Stimulated activated CD8-positive, alpha-beta memory T cell treated with anti-CD3 and anti-CD28 coated beads, Interleukin-4, amount 100 ng/mL, for 4 hours (primary cell): ENCODE measurements at places on chromosomes 5 and 9.

GRCh38 chr9:133967024-133967741 lies 24.9 kb downstream of the VAV2 start:
- no peak for DNase-seq

DNA sequence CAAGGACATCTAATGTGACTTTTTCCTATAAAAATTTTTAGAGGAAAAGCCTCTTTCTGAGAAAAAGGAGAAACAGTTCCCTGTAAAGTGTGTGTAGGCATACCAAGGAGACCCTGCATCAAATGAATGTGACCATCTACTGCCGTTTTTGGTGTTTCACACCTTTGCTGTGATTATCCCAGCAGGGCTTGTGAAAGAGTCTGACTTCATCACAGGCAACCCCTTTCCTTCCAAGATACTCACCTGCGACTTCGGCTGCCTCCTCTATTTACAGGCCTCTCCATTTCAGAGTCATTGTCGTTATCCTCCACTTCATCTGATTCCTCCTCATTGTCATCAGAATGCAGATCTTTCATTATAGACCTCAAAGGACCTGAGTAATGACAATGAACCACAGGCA lies 259.1 kb downstream of the MLLT3 start:
- no peak for DNase-seq

DNA sequence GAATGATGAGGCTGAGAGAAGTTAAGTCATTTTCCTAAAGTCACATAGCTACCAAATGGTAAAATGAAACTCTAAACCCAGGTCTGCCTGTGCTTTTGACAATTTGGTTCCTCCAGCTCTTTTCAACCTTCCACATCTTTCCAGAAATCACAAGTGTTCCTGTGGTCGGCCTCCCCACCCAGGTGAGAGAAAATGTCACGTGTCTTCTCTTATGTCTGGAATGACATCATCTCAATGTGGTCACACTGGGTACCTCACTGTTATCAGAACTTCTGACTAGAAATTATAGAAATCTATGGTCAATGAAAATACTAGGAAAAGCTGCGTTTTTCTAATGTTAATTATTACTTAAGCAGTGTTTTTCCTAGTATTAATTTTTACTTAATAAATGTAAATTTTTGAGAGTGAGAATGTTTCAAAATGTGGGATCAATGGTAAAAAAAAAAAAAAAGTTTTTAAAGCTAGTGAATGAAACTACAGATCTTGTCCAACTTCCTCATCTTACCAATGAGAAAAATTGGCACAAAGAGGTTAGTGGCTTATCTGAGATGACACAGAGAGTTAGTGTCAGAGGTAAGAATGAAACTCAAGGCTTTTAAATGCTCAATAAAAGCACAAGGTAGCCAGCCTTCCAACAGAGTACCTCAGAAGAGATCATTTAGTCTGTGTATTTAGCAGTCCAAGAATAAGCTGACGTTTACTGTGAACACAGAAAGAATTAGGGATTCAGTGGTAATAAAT lies 228.7 kb upstream of the NR4A3 start:
- DNase-seq = no peak

DNA sequence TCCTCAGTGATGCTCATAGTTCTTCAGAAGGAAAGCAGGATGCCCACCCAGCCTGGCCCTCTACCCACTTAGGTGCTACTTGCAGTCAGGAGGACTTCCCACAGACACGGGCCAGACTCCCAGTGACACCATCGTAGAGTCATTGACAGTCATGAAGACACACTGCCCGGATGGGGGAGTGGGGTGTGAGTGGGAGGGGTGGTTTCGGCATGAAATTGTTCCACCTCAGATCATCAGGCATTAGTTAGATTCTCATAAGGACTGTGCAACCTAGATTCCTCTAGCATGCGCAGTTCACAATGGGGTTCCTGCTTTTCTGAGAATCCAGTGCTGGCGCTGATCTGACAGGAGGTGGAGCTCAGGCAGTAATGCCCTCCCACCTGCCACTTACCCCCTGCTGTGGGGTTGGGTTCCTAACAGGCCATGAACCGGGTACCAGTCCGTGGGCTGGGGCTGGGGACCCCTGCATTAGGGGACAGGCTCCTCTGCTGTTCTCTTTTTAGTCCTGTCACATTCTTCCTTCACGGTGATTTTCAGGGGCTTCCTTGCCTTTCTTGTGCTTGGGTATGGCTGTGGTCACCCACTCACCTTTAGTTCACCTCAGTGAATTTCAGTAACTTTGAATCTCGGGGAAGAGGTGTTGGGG lies 88.2 kb upstream of the ANKRD55 start:
- no peak for DNase-seq

DNA sequence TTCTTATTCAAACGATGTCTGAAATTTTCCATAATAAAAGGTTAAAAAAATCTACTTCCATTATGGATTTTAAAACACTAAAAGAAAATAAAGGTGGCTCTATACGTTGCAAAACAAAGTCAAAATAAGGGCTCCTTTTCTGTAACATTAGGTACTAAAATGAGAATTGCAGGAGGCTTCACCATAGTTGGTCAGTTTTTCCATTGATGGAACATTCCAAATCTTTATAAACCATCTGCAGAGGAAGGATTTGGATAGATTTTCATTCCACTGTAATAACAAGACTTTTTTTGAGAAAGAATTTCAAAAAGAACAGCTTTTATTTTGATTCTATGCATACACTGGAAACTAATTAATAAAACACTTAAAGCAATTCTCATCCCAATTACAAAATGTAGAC lies 145.6 kb downstream of the LURAP1L start:
- DNase-seq = no peak

- DNase-seq = no peak
Observed at GRCh38 chr5:66739021-66739420, 142.8 kb downstream of the MAST4 start.

DNA sequence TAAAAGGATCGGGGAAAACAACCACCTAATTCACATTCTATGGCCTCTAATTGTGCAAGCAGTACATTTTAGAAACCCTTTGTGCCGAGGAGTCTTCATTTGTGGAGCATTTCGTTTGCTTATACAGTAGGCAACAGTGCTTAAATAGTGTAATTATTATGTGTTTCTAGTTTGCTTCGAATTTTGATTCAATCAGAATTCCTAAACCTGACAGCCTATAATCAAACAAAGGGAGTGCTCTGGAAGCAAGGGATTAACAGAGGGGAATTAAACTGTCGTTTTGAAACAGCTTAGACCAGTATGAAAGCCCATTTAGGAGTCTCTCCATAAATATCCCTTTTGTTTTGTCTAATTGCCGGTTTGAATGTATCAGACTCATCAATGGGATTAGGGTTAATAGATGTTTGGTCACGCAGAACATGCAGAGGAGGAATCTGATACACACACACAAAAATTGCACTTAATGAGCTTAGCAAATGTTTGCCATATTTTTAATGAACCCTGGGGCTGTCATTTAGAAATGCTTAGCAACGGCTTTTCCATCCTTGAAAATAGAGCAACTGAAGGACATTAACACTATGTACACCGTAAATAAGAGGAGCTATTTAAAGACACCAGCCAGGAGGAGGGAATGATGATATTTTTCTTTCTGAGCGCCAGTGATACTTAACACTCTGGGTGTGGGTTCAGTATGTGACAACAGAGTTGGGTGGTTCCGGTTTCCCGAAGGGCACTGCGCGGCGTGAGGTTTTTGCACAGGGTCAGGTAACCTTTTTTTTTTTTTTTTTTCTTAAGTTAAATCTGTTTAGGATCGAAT lies 404.7 kb downstream of the TLE4 start:
- no peak for DNase-seq

- DNase-seq = no peak
Observed at GRCh38 chr5:73638344-73639095, 12.5 kb downstream of the ARHGEF28 start.

DNA sequence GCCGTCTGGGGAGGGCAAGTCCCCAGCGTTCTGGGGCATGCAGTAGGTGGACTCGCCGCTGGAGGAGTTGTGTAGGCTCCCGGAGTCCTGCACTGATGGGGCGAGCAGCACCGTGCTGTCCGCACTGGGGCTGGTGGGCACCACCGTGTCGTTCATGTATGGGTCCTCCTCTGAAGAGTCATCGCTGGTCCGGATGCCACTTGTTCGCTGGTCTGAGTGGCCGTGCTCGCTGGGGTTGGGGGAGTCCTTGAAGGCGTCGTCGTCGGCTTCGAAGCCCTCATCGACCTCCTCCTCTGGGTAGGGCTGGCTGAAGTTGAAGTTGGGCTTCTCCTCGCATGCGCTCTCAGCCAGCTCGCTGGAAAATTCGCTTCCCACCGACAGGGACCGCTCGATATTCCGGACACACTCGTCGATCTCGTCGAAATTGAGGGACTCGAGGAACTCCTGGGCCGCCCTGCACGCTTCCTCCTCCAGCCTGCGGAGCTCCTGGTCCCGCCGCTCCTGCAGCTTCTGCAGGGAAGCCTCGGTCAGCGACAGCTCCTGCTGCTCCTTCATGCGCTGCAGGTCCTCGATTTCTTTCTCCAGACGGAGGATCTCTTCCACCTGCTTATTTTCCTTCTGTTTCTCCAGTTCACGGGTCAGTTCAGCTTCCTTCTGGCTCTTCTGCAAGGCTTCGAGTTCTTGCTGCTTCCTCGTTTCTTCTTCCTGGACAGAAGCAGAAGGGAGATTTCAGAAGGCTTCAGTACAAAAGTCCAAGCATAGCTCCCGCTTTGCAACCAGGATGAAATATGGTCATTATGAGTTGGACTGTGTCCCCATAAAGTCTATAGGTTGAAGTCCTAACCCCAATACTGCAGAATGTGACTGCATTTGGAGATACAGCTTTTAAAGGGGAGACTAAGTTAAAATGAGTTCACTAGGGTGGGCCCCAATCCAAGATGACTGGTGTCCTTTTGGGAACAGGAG lies 84.6 kb upstream of the RETREG1 start:
- DNase-seq = no peak

- no peak for DNase-seq
Observed at GRCh38 chr5:94243612-94244011, 374.8 kb downstream of the KIAA0825 start.

- DNase-seq = no peak
Observed at GRCh38 chr9:109156708-109157107, 10.3 kb downstream of the FRRS1L start.

DNA sequence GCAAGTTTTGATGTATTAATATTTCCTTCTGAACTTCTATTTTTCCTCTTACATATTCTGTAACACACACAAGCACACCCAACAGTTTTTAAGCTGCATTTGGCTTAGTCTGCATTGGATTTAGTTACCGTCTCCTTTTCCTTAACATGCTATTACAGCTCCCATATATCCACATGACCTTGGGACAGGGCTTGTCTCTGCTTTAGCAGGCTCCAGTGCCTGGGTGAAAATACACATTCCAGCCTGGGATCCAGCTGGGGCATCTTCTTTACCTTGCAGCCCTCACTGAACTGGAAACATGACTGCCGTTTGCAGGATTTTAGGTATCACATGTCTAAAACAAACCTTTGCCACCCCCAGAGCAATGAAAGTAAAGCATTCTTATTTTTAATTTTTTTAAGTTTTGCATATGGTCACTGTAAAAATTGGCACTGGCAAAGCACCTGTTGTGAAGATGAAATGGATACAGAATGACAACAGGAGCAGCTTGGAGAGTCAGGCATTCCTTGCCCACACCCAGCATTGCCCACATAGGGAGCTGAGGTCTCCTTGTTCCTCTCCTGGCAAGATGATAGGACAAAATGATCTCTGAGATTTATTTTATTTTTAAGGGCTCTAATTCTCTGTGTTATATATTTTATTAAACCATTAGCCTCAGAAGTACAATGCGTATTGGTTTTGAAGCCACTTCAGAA lies 4.0 kb downstream of the GADD45G start:
- no peak for DNase-seq

GRCh38 chr5:177336112-177336511 lies 15.4 kb downstream of the LMAN2 start:
- DNase-seq = no peak

DNA sequence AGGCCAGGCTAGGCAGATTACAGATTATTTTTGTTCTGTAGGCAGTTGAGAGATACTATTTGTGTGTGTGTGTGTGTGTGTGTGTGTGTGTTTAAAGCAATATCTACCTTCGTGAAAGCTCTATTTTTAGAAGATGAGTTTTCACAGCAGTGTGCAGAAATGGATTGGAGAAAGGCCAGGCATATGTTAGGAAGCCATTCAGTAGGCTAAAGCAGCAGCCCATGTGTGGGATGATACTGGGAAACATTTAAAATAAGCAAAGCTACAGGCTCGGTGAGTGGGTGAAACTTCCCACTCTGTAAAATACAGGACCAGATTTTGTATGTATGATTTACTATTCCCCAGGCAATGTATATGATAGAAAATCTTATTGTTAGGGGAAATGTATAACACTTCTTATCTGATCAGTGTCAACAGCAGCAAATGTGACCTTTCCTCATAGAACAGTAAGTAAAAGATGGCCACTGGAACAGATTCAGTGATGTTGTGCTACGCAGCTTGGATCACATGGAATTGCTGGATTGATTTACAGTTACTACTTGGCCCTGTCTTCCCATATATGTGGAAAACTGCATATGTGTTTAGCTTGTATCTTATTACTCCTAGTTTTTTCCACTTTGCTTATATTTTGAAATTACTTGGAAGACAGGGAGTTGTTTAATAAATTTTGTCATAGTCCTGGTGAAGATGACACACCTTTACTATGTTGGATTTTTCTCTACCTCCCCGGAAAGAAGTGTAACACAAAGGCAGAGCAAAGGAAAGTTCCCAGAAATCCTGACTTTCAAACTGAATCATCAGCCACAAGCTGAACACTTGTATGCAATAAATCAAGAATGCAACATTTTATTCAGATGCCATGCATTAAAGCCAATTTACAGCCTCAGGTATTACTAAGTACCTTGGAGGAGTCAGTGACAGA lies 1077.7 kb upstream of the SEMA6A start:
- DNase-seq = no peak

DNA sequence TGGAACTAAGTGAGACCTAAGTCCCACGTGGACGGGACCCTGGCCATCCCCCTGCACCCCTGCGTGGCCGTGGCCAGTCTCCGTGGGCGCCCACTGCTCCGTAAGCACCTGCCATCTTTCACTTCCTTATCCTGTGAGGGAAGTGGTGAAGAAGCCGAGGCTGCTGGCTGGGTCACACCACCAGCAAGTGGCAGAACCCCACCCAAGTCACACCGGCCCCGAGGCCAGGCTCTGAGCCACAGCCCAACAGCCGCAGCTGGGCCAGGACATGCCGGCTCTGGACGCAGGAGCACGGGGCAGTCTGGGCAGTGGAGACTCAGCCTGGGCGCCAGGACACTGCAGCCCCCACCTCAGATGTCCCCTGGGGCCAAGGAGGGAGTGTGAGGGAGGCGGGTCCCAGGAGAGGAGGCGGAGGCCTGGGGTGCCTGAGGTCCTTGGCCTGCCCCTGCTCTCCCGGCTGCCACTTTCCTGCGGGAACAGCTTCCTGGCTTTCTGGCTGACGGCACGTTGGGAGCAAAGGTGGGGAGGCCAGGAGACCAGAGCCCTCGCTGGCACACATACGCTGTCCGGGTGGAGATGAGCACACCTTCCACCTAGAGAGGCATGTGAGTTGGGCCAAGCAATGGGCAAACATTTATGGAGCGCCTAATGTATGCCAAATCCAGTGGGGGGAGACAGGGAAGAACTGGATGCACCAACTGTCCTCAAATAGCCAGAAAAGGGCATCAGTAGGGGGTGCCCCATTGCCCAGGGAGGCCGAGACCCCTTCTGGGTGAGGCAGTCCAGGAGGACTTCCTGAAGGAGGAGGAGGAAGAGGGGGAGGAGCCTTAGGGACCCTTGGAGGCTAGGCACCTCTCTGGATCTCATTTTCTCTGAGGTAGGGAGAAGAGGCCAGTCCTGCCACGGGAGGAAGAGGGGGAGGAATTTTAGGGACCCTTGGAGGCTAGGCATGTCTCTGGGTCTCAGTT lies 43.9 kb upstream of the EGFL7 start:
- no peak for DNase-seq
